H9 (cell line): ENCODE measurements at places on chromosomes 1 and 21.

GRCh38 chr1:111734856-111735255 is 4.3 kb downstream of the INKA2 start:
- DNase-seq: no peak

DNA sequence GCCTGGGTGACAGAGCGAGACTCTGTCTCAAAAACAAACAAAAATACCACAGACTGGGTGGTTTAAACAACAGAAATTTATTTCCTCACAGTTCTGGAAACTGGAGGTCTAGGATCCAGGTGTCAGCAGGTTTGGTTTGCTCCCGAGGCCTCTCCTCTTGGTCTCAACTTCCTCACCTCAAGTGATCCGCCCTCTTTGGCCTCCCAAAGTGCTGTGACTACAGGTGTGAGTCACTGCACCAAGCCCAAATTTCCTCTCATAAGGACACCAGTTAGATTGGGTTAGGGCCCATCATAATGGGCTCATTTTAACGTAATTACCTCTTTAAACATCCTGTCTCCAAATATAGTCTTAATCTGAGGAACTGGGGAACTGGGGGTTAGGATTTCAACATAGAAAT is 35.5 kb downstream of the MFSD2A start:
- DNase-seq: no peak

- DNase-seq: no peak
These were observed 302.7 kb downstream of the DUSP10 start for GRCh38 chr1:221439008-221439746.

DNA sequence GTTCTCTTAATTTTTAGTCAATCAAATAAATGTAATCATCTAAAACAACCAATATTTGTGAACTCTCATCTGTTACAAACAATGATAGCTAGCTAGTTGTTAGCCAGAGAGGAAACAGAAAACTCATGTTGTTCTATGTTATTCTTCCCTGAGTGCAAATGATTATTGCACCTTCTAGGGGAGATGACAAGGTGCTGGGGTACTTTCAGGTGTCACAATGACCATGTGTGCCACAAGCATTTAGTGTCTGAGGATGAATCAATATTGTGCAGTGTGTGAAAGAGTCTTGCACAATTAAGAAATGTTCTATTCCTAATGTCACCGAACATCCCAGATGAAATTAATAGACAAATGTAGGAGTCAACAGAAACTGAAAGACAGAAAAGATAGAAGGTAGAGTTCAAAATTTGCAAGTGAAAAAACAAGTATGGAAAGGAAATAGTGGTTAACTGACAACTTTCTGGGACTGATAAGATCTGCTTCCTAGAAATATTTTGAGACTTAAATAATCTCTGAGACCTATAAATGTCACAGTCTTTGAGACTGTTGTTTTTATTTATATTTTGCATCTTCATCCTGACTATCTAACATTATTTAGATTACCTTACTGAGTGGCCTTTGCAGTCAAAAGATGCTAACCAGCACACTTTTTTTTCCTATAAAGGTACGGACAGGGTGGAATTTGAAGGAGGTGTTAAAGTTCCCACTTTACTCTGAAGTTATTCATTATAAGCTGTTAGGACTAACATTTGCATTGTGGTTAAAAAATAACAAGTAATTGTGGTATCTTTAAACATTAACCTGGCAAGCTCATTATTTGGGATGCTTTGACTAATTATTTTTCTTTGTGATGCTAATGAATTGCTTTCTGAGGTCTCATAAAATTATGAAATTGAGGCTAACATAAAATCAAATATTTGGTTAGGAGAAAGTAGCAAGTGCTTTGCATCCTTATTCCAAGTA is 21.6 kb upstream of the DPYD start:
- DNase-seq: no peak

DNA sequence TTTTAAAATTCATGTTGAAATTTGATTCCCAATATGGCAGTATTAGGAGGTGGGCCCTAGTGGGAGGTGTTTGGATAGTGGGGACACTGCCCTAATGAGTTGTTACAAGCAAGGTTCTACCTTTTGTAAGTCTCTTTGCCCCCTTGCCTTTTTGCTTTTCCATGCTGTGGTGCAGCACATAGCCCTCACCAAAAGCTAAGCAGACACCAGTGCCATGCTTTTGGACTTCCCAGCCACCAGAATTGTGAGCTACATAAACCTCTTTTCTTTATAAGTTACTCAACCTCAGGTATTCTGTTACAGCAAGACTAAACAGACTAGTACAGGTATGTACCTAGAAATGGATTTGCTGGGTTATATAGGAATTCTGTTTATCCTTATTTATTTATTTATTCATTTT is 13.7 kb downstream of the ZMYM4 start:
- no peak for DNase-seq

- peak; percentile 2 for DNase-seq
These were observed 125.9 kb downstream of the DMRTB1 start for GRCh38 chr1:53585129-53585528.

DNA sequence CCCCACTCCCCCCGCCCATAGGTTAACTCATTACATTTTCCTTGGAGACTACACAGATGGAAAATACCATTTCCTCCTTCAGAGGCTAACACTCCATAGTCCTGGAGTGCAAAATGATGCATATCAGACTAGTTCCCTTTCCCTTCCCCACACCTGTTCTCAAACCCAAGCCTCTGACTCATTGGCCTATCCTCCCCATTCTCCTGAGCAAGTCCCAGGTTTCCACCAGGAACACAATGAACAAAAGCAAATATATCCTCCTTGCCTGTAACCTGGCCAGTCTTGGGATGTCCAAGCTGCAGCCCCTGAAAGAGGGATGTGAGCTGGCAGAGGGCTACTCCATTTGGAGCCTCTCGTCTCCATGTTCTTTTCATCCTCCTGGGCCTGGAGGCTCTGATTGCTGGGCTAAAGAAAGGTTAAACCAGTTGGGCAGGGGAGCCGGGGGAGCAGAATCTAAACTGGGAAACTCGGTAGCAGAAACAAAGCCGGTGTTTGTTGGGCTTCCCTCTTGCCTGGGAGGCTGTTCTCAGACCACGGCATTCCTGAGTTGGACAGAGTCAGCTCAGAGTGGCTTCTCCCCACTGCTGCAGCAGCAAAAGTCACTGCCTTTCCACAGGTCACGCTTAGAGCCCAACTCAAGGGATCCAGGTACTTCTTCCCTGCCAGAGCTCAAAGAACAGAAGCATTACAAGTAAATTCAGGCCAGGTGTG is 13.9 kb downstream of the SSR2 start:
- DNase-seq: no peak

DNA sequence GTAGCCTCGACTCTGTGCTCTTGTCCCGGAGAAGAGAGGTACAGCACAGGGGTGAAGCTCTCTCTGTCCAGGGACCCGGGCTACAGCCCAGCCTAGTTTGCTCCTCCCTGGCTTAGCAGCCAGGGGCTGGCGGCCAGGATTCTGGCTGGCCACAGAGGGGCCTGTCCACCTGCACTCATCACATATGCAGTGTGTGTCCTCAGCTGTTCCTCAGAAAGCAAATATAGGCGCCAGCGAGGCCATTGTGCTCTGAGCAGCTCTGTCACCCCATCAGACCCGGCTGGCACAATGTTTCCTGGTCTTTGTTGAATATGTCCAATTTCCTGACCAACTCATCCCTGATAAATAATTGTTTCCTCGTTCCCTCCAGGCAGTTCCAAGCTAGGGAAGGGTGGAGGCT is 28.5 kb downstream of the KCND3 start:
- no peak for DNase-seq

DNA sequence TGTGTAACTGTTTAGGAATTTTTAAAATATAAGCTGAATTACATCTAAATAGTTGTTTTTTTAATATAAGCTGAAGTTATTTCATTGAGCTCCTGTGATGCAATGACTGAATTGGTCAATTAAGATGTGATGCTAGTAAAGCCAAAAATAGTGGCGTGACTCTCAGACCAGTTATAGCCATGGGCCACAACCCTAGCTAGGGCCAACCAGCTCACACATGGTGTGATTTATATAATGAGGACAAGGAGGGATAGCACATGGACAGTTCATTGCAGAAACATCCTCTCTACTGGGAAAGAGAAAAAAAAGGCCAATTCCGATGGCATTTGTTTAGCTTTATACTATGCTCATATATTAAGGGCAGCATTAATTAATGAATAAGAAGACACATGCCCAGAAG is 119.3 kb upstream of the PROX1 start:
- no peak for DNase-seq

DNA sequence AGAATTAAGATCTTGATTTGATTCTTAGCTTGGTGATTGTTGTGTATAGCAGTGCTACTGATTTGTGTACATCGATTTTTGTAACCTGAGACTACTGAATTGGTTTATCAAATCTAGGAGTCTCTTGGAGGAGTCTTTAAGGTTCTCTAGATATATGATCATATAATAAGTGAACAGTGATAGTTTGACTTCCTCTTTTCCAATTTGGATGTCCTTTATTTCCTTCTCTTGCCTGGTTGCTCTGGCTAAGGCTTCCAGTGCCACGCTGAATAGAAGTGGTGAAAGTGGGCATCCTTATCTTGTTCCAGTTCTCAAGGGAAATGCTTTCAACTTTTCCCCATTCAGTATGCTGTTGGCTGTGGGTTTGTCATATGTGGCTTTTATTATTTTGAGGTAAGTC is 61.5 kb upstream of the LYST start:
- no peak for DNase-seq

- DNase-seq: no peak
These were observed 90.0 kb upstream of the CAMK1G start for GRCh38 chr1:209493559-209493958.

GRCh38 chr1:223870617-223871574 is 25.1 kb upstream of the TP53BP2 start:
- peak; percentile 42 for DNase-seq

DNA sequence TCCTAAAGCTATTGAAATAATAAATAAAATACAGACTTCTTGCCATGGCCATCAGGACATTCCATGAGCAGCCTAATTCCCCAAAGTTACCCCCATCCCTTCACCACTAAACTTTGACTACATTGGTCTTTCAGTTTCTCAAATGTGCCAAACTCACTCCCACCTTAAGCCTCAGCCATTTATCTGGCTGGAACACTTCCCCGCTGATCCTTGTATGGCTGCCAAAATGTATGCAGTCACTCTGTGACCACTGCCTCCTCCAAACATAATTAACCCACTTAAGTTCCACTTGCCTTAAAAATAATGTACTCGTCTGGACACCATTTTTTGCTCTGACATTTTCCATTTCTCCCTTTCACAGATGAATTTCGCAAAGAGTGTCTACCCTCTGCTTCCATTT is 407.4 kb downstream of the NTNG1 start:
- DNase-seq: no peak

DNA sequence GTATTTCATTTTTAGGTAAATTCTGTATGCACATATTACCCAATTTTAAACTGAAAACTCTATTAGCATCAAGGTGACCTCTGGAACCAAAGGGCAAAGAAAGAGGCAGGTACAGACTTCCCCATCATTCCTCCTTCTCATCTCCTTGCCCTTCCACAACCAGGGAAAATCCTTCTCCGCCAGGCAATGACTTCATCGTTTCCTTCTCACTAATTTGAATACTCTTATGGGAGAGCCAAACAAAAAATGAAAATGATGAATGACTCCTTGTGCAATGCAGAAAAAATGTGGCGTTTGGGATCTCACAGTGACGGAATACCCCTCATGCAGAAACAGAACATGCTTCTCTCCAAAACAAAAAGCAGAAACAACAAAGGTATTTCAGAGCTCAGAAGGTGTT is 83.7 kb downstream of the HLCS start:
- no peak for DNase-seq

- no peak for DNase-seq
These were observed 4.3 kb downstream of the GAS5 start for GRCh38 chr1:173863224-173864161.

DNA sequence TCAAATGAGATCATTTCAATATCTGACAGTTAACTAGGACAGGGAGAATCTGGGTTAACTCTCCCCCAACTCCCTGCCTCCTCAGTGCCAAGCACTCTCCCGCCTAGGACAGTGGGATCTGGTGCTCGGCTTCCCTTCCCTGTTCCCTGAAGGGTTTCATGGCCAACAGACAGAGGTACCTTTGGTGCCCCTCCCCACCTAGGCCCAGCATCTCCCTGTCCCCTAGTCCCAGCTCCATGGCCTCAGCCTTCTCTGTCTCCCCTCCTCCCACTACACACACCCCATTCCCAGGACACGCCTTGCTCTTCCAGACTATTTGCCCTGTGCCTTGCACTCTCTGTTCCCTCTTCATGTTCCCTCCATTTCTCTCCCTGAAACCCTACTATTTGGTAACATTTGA is 77.1 kb downstream of the CD247 start:
- no peak for DNase-seq

DNA sequence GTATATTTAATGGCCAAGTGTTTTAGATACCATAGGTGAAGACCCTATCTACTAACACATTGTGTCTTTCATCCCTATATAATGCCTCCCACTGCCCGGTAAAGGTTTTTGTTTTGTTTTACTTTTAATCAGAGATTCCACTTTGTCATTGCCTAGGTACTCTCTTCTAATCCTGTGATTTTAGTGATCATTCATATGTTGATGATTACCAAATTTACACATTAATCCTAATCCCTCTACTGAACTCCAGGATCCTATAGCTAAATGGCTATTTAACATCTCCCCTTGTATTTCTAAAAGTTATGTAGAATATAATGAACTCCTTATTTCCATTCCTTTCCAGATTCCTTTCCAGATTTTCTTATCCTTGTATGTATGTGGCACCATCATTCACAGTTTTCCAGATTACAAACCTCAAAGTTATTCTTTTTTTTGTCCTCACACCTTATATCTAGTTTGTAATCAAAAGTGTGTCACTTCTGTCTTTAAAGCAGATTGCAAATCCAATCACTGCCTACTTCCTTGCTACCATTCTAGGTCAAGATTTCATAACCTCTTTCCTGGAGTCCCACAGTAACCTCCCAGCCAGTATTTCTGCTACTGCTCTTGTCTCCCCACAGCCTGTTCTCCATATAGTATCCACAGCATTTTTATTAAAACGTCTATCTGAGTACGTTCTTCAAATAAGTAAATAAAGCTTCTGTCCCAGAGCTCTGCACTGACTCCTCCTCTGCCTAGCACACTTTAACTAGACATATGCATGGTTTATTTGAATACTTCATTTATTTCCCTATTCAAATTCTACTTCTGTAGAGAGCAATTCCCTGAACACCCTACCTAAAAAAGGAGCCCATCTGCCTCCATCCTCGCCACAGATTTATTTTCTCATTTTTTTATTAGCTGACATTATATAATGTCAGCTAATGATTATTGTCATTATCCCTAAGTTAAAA is 157.8 kb downstream of the KCNT2 start:
- DNase-seq: no peak

DNA sequence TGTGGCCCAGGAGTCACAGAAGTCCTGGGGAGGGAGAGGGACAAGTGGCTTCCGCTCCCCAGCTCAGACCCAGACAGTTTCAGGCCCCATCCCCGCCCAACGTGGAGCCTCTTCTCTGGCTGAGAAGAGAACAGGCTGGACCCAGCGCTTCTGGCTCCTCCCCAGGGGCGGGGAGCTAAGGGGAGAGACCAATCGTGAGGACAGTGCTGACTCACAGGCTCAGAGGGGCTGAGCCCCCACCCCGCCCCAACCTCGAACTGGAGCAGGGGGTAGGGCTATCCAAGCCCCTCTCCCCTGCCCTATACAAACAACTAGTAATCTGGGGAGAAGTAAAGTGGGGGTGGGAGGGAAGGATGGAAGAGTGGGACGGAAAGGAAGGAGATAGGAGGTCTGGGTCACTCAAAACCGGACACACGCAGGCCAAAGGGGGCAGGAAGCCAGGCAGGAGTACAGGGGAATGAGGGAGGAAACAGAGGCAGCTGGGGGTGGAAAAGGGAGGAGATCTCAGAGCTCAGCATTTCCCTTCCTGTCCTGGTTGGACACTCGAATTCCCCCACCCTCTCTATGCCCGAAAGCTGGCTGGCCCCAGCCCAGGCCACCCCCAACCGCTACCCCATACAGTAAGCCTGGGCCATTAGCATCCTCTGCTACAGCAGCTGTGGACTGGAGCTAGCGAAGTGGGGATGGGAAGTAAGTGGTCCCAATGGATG is at the start of gene SHC1:
Gene SHC1 (minus strand): TSS at position 117 of the 710 bp plus-strand sequence. CDS start 221 bp downstream, outside the sequence.
- peak; percentile 95 for DNase-seq
